ENCODE measurements at places on chromosomes 16 and 17.

DNA sequence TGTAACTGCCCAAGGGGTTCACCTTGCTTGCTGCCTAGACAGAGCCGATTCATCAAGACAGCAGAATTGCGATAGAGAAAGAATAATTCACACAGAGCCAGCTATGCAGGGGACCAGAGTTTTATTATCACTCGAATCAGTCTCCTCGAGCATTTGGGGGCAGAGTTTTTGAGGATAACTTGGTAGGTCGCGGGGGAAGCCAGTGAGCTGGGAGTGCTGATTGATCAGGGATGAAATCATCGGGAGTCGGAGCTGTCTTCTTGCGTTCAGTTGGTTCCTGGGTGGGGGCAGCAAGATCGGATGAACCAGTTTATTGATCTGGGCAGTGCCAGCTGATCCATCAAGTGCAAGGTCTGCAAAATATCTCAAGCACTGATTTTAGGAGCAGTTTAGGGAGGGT, 9.1 kb downstream of the ITGAM start:
- no peak for DNase-seq

- DNase-seq, result no peak
Measured at GRCh38 chr17:73351764-73352163, 40.0 kb upstream of the CDC42EP4 start.

GRCh38 chr16:19876501-19877059, 8.1 kb downstream of the GPRC5B start:
- DNase-seq, result no peak

GRCh38 chr17:40450175-40450574, 6.9 kb downstream of the IGFBP4 start:
- DNase-seq, result peak; percentile 56

DNA sequence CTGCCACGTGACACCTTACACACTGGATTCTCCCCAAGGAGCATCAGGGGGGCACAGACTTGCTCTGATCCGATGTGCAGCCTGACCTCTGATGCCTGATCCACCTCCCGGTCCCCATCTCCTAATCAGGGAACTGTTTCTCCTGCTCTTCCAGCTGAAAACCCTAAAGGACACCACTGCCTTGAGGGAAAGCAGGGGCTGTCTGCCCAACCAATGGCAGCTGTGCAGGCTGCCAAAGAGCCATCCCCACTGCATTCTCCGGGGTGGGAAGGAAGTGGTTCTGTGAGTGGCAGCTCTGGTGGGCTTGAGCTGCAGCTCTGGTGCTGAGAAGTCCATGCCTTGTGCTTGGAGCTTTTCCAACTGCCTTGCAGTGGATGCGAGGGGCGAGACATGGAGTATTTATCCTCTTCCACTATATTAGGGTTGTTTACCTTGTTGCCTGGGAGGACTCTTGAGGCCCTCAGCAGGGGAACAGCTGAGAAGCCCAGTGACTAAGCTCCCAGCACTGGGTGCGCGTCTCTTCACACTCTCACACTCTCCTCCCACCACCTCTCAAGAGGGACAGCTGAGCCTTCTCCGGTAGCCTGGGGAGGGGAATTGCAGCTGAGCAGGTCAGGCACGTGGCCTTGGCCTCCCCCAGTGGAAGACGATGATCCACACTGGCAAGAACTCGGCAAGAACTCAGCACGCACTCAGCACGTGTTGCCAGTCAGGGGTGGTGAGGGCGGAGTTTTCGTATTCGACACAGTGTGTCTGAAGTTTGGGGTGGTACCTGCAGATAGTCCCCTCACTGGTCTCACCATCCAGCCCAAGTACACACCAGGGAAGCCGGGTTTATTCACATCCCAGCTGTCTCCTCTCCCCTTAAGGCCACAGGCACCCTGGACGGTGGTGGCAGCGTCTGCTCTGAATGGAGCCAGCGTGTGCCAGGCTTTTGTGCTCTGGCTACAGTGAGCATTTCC, 21.1 kb upstream of the SPATA32 start:
- DNase-seq, result no peak

DNA sequence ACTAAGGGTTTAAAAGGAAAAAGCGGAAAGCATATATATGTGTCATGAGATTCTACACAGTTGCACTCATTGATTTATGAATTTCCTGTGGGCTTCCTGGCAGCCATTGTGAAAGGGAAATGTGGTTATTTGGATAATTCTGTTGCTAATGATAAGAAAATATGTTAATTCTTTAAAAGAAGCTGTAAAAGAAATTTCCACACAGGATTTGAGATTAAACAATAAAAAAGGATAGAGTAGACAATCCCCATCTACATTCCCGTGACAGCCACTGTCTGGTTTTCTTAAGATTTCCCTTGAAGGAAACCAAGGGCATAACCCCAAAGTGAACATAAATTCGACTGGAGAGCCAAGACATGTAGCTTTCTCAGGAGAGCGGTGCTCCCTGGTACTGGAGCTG, 397.5 kb downstream of the CPPED1 start:
- no peak for DNase-seq

DNA sequence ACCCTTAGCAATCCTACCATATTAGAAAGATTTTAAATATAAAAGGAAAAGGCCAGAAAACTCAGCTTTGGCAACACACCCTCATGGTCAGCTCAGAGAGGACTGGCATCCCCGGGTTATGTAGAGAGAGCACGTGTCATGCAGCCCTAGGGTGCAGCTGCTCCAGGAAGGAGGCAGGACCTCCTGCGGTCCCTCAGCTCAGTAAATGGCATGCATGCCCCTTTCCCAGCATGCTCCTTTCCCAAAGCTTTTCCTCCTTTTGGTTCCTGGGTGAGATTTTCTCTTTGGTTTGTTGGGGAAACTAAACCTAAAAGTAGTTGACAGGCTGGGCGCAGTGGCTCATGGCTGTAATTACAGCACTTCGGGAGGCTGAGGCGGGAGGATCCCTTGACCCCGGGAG, 3.9 kb downstream of the GAN start:
- DNase-seq, result no peak

- no peak for DNase-seq
Measured at GRCh38 chr16:52209227-52209626, 337.7 kb downstream of the TOX3 start.

- no peak for DNase-seq
Measured at GRCh38 chr16:57959121-57959520, 11.8 kb downstream of the CNGB1 start.

- DNase-seq, result peak; percentile 53
Measured at GRCh38 chr17:14297161-14297851, 3.6 kb upstream of the HS3ST3B1 start.

GRCh38 chr17:10879190-10879836, 41.4 kb upstream of the PIRT start:
- DNase-seq, result peak; percentile 2

DNA sequence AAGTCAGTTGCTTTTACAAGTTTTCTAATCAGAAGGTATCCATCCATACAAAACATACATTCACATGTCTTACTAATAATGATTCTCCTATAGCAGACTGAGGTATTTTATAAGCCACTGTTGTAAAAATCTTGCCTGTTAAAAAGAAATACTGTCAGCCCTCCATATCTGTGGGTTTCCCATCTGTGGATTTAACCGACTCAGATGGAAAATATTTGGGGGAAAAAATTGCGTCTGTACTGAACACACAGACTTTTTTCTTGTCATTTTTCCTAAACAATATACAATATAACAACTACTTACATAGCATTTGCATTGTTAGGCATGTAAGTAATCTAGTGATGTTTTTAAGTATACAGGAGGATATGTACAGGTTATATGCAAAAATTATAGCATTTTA, 90.4 kb downstream of the PARN start:
- no peak for DNase-seq

DNA sequence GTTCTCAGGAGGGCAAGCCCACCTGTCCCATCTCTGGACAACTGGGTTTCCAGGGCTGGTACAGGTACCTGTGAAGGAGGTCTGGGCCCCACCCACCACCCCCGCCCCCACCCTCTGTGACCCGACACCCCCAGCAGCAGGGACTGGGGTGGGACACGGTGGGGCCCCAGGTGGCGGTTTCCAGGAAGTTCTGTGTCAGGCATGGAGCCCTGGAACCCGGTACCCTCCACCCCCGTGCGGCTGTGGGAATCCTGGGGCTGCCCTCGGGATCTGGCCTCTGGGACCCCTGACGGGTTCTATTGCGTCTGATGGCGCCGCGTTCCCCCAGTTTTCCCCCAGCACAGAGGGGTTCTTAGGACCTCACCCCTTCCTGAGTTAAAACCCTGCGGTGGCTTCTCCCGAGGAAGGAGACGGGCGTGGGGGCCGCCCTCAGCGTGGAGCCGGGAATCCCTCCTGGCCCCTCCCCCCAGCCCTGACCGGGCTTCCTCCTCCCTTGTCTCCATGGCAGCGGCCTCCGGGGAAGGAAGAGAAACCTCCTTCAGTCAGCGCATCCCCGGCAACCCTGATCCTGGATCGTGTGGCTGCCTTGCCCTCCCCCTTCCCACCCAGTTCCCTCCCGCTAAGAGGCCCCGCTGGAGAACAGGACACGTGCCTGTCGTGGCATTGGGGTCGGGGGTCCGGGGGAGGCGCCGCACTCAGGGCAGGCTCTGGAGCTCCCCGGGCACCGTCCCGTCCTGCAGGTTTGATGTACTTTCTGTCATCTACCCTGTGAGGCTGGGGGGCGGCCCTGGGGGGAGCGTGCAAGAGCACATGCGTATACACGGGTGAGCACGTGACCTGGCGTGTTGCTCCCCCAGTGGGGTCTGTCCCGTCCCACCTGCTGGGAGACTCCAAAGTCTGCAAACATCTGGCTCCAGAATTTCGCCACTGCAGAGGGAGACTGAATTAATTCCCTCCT, 30.3 kb downstream of the CACNA1H start:
- DNase-seq, result no peak

GRCh38 chr16:75250809-75251279, 580 bp downstream of the BCAR1 start:
- DNase-seq, result no peak

- peak; percentile 44 for DNase-seq
Measured at GRCh38 chr16:12539185-12539929, 264.3 kb downstream of the CPPED1 start.

DNA sequence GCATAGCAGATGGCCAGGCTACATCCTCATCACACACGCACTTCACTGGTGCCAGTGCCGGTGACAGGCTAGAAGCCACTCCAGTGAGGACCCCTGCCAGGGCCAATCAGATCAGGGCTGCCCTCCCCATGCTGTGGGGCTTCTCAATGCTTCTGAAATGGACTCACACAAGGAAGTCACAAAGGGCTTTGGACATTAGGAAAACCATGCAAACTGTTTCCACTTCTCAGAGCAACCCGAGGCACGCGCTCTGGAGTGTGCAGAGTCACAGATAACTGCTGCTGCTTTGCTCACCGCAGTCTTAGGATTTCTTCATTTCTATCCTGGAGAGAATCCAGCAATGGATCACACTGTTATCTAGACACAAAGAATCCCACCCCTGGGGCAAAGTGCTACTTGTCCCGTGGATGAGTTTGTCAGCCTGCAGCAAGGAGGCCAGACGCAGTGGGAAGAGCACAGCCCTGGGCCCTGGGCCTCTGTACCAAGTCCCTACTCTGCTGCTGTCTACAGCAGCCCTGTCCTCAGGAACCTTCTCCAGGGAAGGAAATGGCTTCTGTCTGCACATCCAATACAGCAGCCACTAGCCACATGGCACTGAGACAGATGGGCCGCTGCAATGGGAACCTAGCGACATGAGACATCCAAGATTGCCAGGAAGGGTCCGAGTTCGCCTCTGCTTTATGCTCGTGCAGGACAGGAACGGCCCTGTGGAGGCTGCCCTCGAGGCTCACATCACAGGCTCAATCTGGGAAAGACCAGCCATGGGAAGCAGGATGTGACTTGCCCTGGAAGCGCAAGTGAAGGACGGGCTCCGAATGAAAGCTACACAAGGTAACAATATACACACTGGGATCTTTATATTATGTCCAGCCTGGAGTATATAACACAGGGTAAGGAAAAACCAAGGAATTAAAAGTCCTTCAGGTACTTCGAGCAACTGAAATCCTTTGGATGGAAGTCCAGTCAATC, 169.3 kb downstream of the ZFHX3 start:
- no peak for DNase-seq

Measured in stimulated activated CD4-positive, alpha-beta T cell treated with anti-CD3 and anti-CD28 coated beads, Interleukin-2, amount 100 ng/mL, for 24 hours (primary cell).